DMS79 treated with DMSO at 0.1 percent for 48 hours (cell line): ENCODE measurements at places on chromosomes 5 and 9.

DNA sequence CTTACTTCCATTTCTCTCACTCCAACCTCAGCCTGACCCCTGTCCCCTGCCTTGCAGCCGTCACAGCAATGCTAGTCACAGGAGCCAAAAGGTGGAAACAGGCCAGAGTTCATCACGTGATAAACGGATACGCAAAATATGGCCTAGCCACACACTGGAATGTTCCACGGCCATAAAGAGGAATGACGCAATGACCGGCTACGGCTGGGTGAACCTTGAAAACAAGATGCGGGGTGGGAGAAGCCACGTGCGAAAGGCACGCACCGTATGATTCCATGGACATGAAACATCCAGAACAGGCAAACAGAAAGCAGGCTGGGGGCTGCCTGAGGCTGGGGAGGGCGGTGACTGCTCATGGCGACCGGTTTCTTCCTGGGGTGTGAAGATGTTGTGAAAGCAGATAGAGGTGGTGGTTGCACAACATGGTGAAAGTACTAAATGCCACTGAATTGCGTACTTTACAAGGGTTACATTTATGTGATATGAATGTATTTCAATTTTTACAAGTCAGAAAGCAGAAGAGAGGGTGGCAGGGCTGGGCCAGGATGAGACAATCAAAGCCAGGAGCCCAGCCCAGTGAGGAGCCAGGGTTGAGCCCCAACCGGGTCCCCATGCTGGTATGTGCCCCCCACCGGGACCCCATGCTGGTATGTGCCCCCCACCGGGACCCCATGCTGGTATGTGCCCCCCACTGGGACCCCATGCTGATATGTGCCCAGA lies 117.8 kb upstream of the SARDH start:
- DNase-seq = no peak

- no peak for DNase-seq
Measured at GRCh38 chr5:99348597-99348996, 419.8 kb upstream of the CHD1 start.

DNA sequence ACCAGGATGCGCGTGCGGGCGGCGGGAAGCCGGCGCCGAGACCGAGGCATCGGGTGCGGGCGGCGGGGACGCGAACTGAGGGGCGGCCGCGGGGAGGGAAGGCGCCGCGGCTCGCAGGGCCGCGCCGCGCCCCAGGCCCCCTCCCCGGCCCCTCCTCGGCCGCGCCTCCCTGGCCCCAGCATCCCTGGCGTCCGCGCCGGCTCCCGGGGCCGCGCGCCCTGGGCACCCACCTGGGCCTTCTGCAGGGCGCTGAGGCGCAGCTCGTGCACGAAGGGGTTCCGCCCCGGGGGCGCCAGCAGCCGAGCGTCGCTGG lies 324 bp downstream of the LPCAT1 start:
- no peak for DNase-seq

DNA sequence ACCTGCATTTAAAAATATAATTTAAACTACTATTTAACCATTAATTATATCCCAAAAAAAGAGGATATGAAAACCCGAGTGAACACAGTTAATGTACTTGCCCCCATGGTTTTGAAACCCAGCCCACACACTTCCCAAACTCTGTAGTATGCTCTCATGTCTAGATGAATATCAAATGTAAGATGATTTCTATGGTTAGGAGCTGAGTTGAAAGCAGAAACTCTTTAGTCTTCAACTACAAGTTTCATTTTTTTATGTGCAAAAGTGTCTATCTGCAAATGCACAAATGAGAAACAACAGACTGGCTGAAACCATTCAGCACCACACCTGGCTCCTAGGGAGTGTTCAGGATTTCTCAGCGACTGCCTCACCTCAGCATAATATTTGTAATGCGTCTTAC lies 183.3 kb downstream of the SEMA5A start:
- no peak for DNase-seq

GRCh38 chr5:181187500-181188213 lies 17.3 kb downstream of the TRIM7 start:
- DNase-seq = no peak

DNA sequence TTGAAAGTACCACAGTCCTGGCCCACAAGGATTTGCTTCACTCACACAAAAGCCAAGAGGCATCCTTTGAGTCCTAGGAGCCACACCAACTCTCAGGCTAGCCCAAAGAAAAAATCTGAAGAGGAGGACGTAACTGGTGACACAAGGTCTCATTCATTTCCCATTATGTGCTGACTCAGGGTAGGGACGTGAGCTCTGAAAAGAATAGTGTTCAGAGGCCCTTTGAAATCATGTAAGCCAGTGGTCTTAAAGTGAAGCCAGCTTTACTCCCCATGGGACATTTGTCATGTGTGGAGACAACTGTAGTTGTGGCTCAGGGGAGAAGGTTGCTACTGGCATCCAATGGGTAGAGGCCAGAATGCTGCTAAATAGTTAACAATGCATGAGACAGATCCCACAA lies 332.4 kb downstream of the KCTD16 start:
- no peak for DNase-seq

- DNase-seq = peak; percentile 12
Measured at GRCh38 chr9:26856413-26857032, 36.1 kb downstream of the CAAP1 start.

GRCh38 chr5:154679501-154679900 lies 75.7 kb upstream of the LARP1 start:
- no peak for DNase-seq

- DNase-seq = no peak
Measured at GRCh38 chr5:107704681-107705401, 34.1 kb upstream of the EFNA5 start.

GRCh38 chr5:14244721-14245120 lies 101.6 kb downstream of the TRIO start:
- DNase-seq = no peak

DNA sequence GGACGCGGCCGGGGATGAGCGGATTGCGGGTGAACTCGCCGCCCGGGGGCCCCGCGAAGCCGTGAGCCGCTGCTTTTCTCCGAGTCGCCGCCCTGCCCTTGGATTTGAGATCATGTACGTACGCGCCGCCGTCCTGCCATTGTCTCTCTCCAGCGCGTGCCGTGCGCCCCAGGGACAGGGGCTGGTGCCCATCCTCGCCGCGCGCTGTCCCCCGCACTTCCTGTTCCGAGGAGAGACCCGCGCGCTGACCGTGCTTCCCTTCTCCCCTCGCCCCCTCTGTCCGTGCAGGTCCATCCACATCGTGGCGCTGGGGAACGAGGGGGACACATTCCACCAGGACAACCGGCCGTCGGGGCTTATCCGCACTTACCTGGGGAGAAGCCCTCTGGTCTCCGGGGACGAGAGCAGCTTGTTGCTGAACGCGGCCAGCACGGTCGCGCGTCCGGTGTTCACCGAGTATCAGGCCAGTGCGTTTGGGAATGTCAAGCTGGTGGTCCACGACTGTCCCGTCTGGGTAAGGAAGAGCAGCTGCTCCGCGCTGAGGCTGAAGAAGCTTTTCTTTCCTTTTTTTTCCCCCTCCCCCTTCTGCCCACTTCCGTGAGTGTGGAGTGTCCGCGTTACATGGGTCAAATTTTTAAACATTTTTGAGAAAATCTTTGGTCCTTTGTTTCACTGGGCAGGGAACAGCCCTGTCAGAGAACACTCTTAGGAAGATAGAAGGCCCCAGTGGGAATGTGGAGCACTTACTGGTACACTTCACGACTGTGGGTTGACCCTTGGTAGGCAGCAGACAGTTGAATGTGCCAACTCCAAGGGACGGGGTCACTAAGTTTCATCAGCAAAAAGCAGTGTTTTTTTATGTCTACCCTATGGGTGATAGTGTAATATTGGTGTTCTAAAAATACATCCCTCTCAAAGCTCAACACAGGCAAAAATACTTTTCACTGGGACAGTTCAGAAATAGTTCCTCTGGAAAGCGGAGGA lies 727 bp downstream of the RHOBTB3 start:
- DNase-seq = peak; percentile 57

DNA sequence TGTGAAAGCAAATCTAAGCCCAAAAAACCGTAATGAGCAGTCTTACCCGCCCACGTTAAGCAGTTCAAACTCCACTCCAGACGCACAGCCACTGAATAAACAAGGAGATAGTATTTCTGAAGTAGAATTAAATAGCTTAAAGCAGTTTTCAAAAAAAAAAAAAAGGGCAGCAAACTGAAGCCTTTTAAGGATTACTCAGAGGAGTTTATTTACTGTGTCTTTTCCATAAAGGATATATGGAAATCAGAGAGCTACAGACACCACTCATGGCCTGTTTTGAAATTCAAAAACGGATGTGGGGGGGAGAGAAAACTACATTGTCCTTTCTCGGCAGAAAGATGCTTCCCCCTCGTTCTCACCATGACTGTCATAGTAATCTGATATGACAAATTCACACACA lies 83.7 kb upstream of the IRX1 start:
- no peak for DNase-seq

GRCh38 chr5:112238473-112238872 lies 180.6 kb downstream of the EPB41L4A start:
- DNase-seq = no peak

GRCh38 chr5:59588922-59589321 lies 304.6 kb downstream of the PDE4D start:
- DNase-seq = peak; percentile 4

GRCh38 chr5:56971275-56971674 lies 19.4 kb upstream of the MIER3 start:
- no peak for DNase-seq

GRCh38 chr5:78983601-78984438 lies 1.3 kb downstream of the ARSB start:
- DNase-seq = peak; percentile 72

GRCh38 chr5:156774273-156774672 lies 75.8 kb upstream of the PPP1R2B start:
- no peak for DNase-seq

DNA sequence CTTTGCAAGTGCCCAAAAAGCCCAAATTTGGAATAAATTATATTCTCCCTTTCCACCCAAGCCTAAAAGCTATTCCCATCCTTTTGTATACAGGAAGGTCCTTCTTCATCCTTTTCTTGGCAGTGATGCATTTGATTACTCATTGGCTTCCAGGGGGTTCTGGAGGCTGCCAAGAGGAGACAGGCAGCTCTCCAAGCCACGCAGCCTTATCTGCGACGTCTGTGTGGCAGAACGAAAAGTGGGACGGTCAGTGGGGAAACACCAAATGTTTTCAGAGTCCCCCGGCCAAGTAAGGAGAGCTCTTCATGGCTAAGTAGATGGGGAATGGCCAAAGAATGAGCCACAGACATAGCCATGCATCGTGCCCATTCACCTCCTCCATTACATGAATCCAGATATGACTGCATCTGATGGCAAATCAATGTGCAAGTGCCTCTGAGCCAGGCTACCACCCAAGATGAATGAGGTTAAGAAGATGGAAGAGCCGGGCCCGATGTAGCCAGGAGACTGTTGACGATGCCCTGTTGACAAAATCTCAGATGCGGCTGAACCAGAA lies 12.1 kb downstream of the ADAM19 start:
- DNase-seq = no peak

GRCh38 chr5:137960819-137961218 lies 71.6 kb downstream of the PKD2L2 start:
- DNase-seq = no peak

GRCh38 chr5:135569755-135570452 lies 8.9 kb downstream of the CXCL14 start:
- DNase-seq = no peak

GRCh38 chr9:130954317-130954716 lies 15.3 kb upstream of the FIBCD1 start:
- no peak for DNase-seq

GRCh38 chr9:105127863-105128220 lies 116.6 kb upstream of the SLC44A1 start:
- DNase-seq = no peak

DNA sequence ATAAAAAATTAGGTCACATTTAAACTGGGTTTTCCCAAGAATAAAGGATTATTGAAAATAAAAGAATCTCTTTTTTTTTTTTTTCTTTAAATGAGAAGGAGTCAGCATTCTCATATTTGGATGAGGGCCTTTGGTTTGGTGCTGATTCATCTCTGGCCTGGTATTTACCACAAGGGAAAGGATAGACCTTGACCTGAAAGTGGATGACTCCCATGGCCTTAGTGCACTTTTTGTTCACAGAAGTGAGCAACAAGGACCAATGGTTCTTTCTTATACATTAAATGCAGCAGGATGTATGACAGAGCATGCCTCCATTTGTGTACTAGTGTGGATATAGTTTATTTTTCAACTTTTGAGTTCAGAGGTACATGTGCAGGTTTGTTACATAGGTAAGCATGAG lies 6.9 kb downstream of the YTHDC2 start:
- DNase-seq = no peak

- no peak for DNase-seq
Measured at GRCh38 chr9:137143459-137143858, 4.5 kb downstream of the GRIN1 start.

GRCh38 chr5:68435611-68436010 lies 220.1 kb downstream of the PIK3R1 start:
- no peak for DNase-seq

DNA sequence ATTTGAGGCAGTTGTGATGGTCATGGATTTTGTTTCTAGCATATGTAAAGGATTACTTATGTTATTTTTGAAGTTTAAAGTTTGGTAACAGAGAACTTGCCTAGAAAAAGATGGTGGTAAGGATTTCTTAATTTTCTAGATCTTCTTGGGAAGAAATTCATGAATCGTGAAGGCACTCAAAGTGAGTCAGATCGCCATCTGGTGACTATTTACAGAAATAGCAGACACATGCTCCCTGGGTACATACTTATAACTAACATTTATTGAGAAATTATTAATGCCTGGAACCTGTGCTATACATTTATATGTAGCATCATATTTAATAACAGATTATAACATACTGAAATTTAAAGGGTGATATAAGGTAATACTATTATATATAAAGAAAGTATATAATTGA lies 299.7 kb downstream of the IZUMO3 start:
- no peak for DNase-seq

DNA sequence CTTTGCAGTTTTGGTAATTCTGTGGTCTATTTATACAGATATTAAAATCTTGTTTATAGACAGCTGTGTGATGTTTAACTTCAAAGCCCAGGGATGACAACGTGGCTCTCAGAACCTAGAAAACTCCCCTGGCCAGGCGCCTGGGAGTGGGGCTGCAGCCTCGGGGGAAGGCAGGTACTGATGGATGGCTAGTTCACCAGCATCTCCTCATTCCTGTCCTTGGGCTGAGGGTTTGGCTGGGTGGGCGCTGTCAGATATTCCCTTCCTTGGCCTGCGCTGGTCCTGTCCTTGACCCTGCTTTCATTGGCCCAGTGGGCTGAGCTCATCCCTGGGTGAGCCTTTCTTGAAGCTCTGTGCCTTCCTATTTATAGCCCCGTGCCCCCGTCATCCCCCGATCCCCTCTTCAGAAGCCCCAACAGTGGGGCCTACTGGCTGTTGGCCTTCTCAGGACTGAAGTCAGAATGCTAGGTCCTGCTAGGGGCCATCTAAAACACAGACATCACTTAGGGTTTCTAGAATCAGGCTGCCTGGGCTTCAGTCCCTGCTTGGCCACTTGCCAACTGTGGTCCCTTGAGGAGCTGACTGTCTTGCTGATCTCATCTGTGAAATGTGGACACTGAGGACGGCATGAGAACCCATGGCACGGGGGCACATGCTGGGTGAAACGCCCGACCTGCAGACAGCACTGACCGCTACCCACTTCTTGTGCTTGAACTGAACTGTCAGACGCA lies 20.9 kb downstream of the SH3GLB2 start:
- DNase-seq = no peak

- DNase-seq = no peak
Measured at GRCh38 chr5:2841208-2841607, 89.7 kb upstream of the IRX2 start.
